ENCODE measurements at places on chromosomes 13 and 19. TPM values are rescaled to one million over a fixed set of nuclear protein-coding genes. Genes with fewer than 3 reads are reported as not detected.

DNA sequence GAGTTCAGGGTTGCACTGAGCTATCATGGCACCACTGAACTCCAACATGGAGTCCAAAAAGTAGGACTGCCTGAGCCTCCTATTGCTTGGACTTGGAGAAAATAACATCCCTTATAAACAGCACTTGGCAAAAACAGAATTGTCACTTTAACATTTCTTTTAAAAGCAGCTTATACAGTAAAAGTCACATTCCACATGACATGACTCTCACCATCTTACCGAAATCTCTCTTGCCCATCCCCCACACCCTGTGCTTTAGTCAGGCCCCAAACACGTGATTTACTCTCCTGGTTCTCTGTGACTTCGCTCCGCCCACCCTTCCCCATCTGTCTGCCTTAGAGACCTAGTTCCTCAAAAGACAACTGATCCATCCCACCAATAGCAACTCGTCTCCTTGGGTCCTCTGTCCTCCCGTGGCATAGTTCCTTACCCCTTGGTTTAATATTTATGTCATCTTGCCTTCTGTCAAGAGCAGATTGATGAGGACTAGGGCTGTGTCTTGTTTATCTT lies 4.6 kb downstream of the SAFB start:
- H3K4me1 ChIP-seq = peaks cover 42% of the 10 kb centered on the region
- DNase-seq = peak; percentile 68
- H3K36me3 ChIP-seq = peaks cover 41% of the 10 kb centered on the region
- no peaks in the 10 kb centered on the region for H3K27me3 ChIP-seq
- 0 out of 2 replicates have a peak overlapping the region, but pooled peaks have one; percentile 11 for H3K27ac ChIP-seq

GRCh38 chr19:51794885-51795490 lies at the start of gene FPR3:
Gene FPR3, plus strand, starts transcription at chr19:51795157. Its CDS starts 28,592 bp downstream, at chr19:51823749.
- no peak for DNase-seq
- no peaks in the 10 kb centered on the region for H3K36me3 ChIP-seq
- no peaks in the 10 kb centered on the region for H3K27me3 ChIP-seq
- 0 out of 2 replicates have a peak, but pooled peaks cover 10% of the 10 kb centered on the region for H3K4me1 ChIP-seq

- H3K36me3 ChIP-seq = no peaks in the 10 kb centered on the region
- no peak overlapping the region for H3K27ac ChIP-seq
These were observed 5.0 kb upstream of the BSG start for GRCh38 chr19:567296-567900.

- DNase-seq = no peak
- no peaks in the 10 kb centered on the region for H3K36me3 ChIP-seq
- no peaks in the 10 kb centered on the region for H3K4me1 ChIP-seq
- no peak overlapping the region for H3K4me3 ChIP-seq
- H3K27me3 ChIP-seq = no peaks in the 10 kb centered on the region
- no peak overlapping the region for H3K27ac ChIP-seq
These were observed 77.4 kb upstream of the PCDH8 start for GRCh38 chr13:52925775-52926285.

- H3K36me3 ChIP-seq = no peaks in the 10 kb centered on the region
- DNase-seq = peak; percentile 69
- H3K27me3 ChIP-seq = no peaks in the 10 kb centered on the region
These were observed 12.9 kb downstream of the NHLRC3 start for GRCh38 chr13:39051157-39051556.

NMRK2 gene
- total RNA-seq = not detected

DNA sequence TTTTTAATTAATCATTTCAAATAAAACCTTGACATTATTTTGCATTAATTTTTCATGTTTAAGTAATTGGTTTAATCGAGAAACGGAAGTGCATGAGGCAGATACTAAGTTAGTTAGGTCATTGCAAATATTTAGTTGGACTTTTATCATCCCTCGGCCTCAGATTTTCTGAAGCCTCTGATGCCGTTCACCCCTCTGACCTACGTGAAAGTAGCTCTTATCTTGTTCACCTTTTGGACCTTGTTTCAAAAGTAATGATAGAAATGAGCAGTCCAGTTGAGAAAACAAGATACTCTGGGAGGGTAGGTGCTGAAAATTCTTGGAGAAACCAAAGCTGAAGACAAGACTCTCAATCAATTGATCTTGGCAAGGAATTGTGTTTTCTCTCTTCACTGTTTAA lies 23.0 kb downstream of the LAIR2 start:
- no peak for DNase-seq
- no peaks in the 10 kb centered on the region for H3K36me3 ChIP-seq
- no peak overlapping the region for H3K4me3 ChIP-seq
- no peaks in the 10 kb centered on the region for H3K27me3 ChIP-seq
- no peak overlapping the region for H3K27ac ChIP-seq

DNA sequence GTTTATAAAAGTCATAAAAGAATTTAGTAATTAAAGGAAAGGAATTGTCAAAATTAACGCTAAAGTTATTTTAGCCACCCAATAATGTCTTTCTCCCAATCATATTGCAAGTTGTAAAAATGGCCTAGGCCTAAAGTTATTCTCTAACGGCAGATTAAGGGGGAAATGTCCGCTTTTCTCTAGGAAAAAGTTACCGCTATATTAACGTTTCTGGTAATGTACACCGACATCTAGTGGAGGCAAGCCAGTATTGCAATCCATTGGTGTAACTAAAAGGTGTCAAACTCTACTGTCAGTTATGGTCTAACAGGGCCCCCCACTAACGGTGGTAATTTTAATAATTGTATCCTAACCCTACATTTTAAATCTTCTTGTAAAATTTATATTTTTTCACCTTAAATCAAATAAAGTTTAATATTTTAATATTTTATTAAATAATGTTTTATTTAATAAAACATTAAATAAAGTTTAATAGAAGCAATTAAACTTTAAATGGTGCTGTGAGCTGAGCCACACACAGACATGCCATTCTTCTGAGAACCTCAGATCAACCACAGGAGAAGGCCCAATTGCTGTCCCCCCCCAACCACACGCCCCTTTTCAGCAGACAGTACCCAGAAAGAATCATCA lies 35.9 kb upstream of the ZSCAN5A start:
- no peaks in the 10 kb centered on the region for H3K4me1 ChIP-seq
- no peaks in the 10 kb centered on the region for H3K27me3 ChIP-seq
- no peaks in the 10 kb centered on the region for H3K36me3 ChIP-seq

DNA sequence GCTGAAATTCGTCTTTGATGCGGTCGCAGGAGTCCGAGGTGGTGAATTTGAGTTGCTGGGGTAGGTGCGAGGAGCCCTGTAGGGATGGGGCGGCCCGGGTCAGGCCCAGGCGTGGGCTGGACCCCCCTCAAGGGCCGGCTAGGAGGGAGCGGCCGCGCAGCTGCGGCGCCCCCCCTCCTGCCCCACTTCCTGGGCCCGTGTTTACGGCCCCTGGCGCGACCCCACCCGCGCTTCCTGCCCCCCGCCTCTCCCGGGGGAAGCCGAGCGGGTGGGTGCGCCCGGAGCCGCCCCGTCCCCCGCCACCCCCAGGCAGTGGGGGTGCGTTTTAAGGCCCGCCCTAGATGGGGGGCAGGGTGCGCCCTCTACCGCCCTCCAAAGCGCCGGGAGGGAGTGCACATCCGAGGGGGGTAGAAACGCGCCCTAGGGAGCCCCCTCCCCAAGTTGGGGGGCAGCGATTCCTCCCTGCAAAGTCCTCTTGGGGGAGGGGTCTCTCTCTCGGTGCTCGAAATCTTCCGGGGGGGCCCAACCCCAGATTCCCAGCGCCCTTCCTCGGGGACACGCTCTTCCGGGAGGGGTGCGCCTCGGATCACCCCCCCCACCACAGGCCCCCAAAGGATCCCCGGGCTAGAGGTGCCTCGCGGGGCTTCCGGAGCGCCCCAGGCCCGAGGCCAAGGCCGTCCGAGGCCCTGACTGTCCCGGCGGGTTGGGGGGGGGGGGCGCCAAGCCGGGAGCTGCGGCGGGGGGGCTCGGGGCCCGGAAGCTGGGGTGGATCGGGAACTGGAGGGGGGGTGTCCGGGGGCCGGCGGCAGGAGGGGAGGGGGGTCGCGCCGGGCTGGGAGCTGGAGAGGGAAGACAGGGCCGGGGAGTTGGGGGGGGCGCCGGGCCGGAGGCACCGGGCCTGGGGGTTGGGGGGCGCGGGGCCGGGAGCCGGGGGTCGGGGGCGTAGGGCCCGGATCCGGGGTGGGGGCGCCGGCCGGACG lies 823 bp downstream of the TLE5 start:
- no peaks in the 10 kb centered on the region for H3K27me3 ChIP-seq
- DNase-seq = peak; percentile 61
- peak overlapping the region; percentile 16 for H3K27ac ChIP-seq
- H3K4me1 ChIP-seq = no peaks in the 10 kb centered on the region
- 0 out of 2 replicates have a peak, but pooled peaks cover 14% of the 10 kb centered on the region for H3K36me3 ChIP-seq

DNA sequence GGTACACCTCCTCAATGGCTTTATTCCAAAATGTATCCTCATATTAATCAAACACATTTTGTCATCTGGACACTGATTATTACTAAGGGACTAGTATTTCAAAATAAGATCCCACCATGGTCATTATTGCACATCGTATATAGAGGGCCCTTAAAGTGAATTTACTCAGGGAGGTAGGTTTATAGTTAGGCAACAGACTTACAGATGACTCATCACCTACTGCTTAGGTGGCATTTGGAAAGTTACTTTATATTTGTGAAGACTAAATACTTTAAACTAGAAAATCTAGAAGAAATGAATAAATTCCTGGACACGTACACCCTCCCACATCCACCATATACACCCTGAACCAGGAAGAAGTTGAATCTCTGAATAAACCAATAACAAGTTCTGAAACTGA lies 353.0 kb downstream of the KCTD12 start:
- no peak overlapping the region for H3K27ac ChIP-seq
- peak; percentile 4 for DNase-seq
- no peaks in the 10 kb centered on the region for H3K36me3 ChIP-seq
- no peak overlapping the region for H3K4me3 ChIP-seq
- no peaks in the 10 kb centered on the region for H3K4me1 ChIP-seq

DNA sequence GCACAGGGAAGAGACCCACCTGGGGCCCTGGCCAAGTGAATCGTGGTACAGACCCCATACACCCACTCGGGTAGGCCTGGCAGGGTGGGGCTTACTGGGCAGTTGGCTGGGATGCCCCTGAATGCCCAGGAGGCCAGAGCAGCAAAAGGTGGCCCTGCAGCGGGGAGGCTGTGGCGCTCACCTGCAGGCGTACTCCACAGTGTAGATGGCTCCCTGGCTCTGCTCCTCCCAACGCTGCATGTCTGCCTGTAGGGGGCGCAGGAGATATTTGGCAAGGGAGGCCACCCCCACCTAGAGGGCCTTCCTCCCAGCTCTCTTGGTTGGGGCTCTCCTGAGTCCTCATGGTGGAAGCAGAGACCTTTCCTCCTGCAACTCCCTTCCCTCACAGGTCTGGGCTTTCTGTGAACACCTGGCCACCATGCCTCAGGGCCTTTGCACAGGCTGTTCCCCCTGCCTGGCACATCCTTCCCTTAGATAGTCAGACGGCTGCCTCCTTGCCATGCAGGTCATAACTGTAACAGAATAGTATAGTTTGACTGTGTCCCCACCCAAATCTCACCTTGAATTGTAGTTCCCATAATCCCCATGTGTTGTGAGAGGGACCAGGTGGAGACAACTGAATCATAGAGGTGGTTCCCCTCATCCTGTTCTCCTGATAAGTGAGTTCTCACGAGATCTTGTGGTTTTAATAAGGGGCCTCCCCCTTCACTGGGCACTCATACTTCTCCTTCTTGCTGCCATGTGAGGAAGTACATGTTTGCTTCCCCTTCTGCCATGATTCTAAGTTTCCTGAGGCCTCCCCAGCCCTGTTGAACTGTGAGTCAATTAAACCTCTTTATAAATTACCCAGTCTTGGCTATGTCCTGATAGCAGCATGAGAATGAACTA lies 5.9 kb downstream of the BORCS8 start:
- H3K4me3 ChIP-seq = no peak overlapping the region
- peaks cover 5% of the 10 kb centered on the region for H3K4me1 ChIP-seq
- H3K27me3 ChIP-seq = no peaks in the 10 kb centered on the region
- DNase-seq = peak; percentile 51
- H3K27ac ChIP-seq = no peak overlapping the region

DNA sequence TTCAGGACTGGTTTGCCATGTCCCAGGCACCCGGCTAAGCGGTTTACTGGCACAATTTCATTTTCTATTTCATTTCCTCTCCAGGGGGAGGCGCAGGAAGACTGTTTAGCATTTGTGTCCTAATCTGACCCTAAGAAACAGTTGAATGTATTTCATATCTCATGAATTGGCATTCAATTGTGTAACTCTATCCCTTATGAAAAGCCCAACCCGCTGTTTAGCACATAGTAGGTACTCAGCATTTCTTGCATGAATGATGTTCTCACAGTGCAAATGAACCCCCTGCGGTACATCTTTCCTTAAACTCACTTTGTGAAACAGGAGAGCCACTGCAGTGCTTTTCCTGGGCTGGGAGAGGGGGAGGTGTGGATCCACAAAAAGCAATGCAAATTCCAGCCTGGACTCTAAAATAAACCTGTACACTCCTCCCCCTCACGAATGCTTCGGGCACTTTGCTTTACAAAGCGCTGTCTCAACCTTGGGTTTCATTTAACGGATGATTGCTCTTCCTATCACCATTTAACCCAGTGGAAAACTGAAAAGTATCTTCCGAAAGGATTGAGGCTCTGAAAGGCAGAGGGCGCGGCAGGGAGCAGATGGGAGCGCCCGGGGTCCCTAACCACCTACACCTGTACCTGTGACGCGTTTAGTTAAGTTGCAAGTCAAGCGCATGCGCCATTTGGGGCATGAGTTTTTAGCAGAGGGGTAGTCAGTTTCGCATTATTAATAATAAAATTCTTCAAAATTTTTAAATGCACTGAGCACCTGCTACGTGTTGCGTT lies 1.2 kb upstream of the EEF2 start:
- no peaks in the 10 kb centered on the region for H3K27me3 ChIP-seq
- peaks cover 19% of the 10 kb centered on the region for H3K4me1 ChIP-seq
- DNase-seq = peak; percentile 92
- peak overlapping the region; percentile 97 for H3K4me3 ChIP-seq
- H3K36me3 ChIP-seq = peaks cover 30% of the 10 kb centered on the region

- peaks cover 8% of the 10 kb centered on the region for H3K36me3 ChIP-seq
- no peak for DNase-seq
- no peaks in the 10 kb centered on the region for H3K27me3 ChIP-seq
These were observed 10.9 kb downstream of the MKNK2 start for GRCh38 chr19:2039959-2040646.

GRCh38 chr13:55577082-55577846 lies 1563.5 kb upstream of the PRR20A start:
- no peaks in the 10 kb centered on the region for H3K4me1 ChIP-seq
- H3K36me3 ChIP-seq = no peaks in the 10 kb centered on the region
- H3K27ac ChIP-seq = no peak overlapping the region
- DNase-seq = no peak
- H3K27me3 ChIP-seq = no peaks in the 10 kb centered on the region

Measured in GM23248 (cell line).